ENCODE measurements at places on chromosomes 2 and 18.

- H3K4me3 ChIP-seq, result no peak overlapping the region
- DNase-seq, result no peak
- H3K36me3 ChIP-seq, result no peaks in the 10 kb centered on the region
- no peaks in the 10 kb centered on the region for H3K4me1 ChIP-seq
Observed at GRCh38 chr2:211737282-211737681, 801.3 kb downstream of the ERBB4 start.

GRCh38 chr2:240836781-240837467 is 16.9 kb upstream of the KIF1A start:
- no peaks in the 10 kb centered on the region for H3K27me3 ChIP-seq
- no peaks in the 10 kb centered on the region for H3K36me3 ChIP-seq
- no peak for DNase-seq
- H3K27ac ChIP-seq, result no peak overlapping the region
- H3K4me3 ChIP-seq, result no peak overlapping the region

DNA sequence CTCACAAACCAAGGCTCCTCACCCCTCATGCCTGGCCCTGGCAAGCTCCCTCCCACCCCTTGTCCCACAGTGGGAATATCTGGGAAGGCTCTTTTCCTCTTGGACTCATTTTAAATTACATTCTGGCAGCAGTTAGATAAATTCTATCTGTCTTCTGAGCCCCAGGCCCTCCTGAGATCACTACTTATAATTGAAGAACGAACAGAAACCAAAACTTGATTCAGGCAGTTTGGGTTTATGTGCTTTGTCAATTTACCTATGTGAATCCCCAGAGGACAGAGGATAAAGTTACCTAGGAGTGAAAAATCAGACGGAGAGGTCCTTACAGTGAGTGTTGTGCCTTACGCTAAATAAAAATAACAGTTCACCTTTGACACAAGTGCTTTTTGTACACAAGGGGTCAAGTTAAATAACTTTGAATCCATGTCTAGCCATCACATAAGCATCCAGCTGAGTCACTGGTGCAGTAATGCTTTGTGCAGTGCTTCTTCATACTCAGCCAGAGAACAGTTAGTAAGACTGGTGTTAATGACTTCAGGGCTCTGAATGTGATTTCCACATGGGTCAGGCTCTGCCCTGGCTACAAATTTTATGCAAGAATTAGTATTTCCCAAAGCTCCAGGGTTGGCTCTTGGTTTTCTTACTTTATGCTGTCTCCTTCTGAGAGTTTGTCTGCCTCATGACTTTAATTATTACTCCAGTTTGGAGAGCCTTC is 329.3 kb downstream of the INSIG2 start:
- DNase-seq, result no peak
- no peaks in the 10 kb centered on the region for H3K4me1 ChIP-seq
- H3K27ac ChIP-seq, result no peak overlapping the region
- H3K36me3 ChIP-seq, result no peaks in the 10 kb centered on the region
- H3K4me3 ChIP-seq, result no peak overlapping the region

DNA sequence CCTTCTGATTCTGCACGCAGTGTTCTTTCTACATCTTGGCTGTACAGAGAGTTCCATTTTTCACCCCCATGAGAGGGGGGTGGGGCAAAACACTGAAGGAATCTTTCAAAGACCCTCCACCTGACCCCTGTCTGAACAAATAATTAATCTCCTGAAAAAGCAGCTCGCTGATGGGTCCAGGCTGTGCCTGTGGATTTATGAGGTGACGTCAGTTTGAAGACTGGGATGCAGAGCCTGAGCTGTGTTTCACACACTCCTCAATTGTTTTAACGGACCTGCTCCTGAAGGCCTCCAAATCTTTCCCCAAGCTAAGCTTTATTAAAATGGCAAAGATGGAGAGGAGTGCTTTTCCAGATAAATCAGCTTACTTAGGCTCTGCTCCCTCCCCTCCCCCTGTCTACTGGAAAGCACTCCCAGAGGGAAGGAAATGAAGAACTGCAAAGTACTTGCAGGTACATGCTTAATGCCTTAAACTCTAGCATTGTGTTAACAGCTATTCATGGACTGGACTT is 390.2 kb upstream of the TNP1 start:
- DNase-seq, result no peak

DNA sequence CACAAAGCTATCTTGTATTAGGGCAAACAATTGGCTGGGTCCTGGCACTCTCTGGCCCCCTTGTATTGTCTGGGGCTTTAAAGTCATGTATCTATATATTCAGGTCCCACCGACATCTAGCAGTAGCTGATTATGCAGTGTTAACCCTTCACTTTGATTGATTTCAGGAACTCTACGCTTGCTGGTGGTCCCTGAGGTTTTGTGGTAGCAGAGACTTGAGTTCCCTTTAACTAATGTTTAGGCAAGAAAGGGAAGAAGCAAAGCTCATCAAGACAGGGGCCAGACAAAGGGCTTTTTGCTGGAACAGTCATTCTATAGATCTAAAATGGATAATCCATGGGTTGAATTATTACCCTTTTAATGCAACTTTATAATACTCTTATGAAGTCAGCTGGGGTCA is 95.3 kb upstream of the EPB41L3 start:
- DNase-seq, result no peak
- no peak overlapping the region for H3K27ac ChIP-seq
- no peaks in the 10 kb centered on the region for H3K4me1 ChIP-seq
- no peaks in the 10 kb centered on the region for H3K36me3 ChIP-seq
- H3K4me3 ChIP-seq, result no peak overlapping the region

GRCh38 chr2:224731665-224732064 is 15.5 kb upstream of the CCDC195 start:
- DNase-seq, result no peak
- no peak overlapping the region for H3K4me3 ChIP-seq
- H3K27me3 ChIP-seq, result no peaks in the 10 kb centered on the region
- H3K4me1 ChIP-seq, result no peaks in the 10 kb centered on the region
- H3K36me3 ChIP-seq, result no peaks in the 10 kb centered on the region
- no peak overlapping the region for H3K27ac ChIP-seq

- DNase-seq, result no peak
- H3K4me3 ChIP-seq, result no peak overlapping the region
- no peaks in the 10 kb centered on the region for H3K4me1 ChIP-seq
- no peak overlapping the region for H3K27ac ChIP-seq
Observed at GRCh38 chr2:155099784-155100183, 401.3 kb downstream of the KCNJ3 start.

DNA sequence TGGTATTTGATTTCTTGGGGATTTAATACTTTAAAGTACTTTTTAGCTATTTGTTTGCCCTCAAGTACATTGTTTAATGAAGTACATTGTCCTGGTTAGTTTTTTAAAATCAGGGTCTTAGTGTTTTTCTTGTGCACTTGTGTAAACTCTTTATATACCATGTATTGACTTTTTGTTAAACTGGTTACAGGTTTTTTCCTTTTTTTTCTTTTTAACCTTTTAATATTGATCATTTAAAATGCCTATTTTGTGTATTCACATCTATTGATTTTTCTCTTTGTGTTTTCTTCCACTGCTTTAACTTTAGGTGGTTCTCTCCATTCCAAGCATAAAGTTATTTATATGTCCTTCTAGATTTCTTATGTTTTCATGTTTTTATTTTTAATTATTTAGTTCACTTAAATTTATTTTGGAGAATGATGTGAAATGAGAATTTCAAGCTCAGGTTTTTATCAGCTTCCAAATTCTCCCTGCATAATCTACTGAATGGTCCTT is 84.5 kb upstream of the MYCN start:
- no peak overlapping the region for H3K4me3 ChIP-seq
- no peak for DNase-seq
- no peaks in the 10 kb centered on the region for H3K36me3 ChIP-seq
- H3K27me3 ChIP-seq, result no peaks in the 10 kb centered on the region
- no peaks in the 10 kb centered on the region for H3K4me1 ChIP-seq

DNA sequence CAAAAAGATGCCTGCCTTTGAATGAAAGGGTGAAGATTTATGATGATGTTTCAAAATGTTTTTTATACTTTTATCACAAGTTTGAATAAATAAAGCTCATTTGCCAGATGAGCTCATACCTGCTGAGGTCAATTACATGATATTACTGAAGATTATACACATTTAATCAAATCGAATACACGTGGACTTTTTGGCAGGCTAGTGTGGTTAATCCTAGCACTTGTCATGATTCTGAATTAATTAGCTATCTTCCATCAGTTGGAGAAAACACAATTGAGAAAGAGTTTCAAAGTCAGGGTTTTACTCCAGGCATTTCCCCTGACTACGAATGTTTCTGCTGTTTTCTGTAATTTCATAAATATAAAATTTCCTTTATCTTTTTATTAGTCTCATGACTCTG is 54.4 kb downstream of the LRPPRC start:
- H3K4me1 ChIP-seq, result no peaks in the 10 kb centered on the region
- H3K27me3 ChIP-seq, result no peaks in the 10 kb centered on the region
- H3K27ac ChIP-seq, result no peak overlapping the region
- no peak for DNase-seq

DNA sequence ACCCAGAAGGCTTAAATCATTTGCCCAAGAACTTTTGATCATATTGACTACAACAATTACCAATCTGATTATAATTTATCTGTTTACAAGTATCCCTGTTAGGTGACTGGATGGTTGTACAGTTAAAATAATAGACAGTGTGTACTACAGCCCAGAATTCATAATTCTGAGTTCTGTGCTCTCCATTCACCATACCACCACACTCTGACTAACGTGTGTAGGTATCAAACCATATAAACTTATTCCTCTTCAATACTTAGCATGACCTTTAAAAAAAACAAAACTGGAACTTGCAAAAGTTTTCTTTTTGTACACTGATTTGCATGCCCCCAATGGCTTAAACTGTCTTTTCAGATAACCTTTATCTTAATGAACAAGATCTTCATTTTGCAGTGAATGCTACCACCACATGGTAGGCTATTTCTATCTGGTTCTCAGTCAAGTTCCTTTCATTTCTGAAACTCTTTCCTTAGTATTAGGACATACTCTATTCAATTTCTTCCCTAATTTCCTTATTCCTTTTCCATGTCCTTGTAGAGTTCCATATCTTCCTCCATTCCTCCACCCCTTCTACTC is 50.9 kb downstream of the SOS1 start:
- H3K27ac ChIP-seq, result no peak overlapping the region
- DNase-seq, result no peak
- no peaks in the 10 kb centered on the region for H3K27me3 ChIP-seq

DNA sequence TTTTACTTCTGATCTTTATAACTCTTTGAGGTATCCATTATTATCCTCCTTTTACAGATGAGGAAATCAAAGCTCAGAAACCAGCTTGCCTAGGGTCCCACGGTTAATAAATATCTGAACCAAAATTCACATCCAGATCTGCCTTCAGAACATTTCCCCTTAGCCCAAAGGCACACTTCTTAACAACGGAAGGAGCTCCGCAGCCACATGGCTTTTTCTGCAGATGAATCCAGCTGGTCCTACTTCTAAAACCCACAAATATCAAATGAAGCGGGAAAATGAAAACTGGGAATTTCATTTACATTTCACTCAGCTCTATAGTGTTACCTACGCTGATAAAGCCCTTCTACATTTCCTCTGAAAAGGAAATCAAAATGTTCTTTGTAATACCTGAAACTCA is 357.0 kb upstream of the ID2 start:
- peaks cover 8% of the 10 kb centered on the region for H3K4me1 ChIP-seq
- no peak overlapping the region for H3K27ac ChIP-seq

DNA sequence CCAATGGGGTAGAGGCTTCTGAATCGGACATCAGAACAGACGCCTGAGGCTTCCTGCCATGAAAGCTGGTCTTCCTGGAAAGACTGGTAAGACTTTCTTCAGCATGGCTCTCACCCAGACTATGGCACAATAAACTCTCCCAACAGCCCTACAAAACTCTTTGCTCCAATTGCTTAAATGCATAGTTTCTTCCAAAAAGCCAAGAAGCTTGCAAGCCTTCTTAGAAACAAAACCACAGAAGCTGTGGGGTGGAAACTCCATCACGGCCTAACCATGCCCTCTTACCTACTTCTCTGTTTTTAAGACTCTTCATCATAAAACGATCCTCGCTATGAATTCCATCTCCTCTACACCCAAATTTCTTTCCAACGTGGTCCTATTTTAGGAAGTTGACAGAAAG is 48.2 kb downstream of the PAX8 start:
- peaks cover 3% of the 10 kb centered on the region for H3K4me1 ChIP-seq
- H3K27ac ChIP-seq, result no peak overlapping the region
- no peaks in the 10 kb centered on the region for H3K36me3 ChIP-seq
- no peak for DNase-seq
- no peaks in the 10 kb centered on the region for H3K27me3 ChIP-seq
- no peak overlapping the region for H3K4me3 ChIP-seq

DNA sequence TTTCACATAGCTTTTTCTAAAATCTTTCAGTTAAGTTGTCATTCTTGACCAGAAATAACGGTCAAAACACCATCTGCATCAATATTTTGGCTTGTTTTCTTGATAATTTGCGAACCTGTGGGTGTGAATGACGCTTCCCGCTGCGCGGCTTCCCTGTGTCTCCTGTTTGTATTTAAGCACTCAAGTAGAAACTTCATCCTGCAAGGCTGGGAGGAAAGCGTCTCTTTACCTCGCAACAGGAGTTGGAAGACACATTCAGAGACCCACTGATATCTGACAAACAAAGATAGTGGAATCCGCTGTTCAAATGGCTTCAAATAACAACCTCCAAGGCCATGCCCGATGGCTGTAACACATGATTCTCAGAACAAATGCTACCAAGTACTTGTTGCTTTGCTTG is 704.9 kb downstream of the DCDC2C start:
- no peak for DNase-seq
- no peaks in the 10 kb centered on the region for H3K36me3 ChIP-seq
- H3K4me3 ChIP-seq, result no peak overlapping the region

DNA sequence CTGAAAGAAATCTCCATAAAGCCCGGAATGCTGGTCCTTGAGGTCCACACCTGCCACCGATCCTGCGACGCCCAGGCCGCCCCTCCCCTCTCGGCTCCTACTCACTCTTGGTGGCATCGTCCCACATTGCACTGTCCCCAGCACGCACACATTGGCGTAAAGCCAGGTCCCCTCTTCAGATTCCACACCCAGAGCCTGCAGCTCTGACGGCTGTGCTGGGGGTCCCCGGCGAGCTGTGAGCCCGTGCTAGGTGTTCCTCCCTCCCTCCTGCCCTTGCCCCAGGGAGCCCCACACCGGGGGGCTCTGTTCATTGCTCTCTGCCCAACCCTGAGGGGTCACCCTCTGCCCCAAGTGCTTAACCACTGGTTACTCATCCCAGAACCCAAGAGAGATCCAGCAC is 8.5 kb downstream of the TPO start:
- no peaks in the 10 kb centered on the region for H3K36me3 ChIP-seq
- DNase-seq, result no peak
- H3K4me3 ChIP-seq, result no peak overlapping the region
- H3K27me3 ChIP-seq, result no peaks in the 10 kb centered on the region
- H3K27ac ChIP-seq, result no peak overlapping the region
- no peaks in the 10 kb centered on the region for H3K4me1 ChIP-seq

- H3K4me1 ChIP-seq, result peaks cover 13% of the 10 kb centered on the region
- H3K27ac ChIP-seq, result no peak overlapping the region
- no peak for DNase-seq
- H3K36me3 ChIP-seq, result no peaks in the 10 kb centered on the region
- H3K27me3 ChIP-seq, result no peaks in the 10 kb centered on the region
Observed at GRCh38 chr2:41879235-41879916, 168.4 kb upstream of the PKDCC start.
